Stimulated activated CD4-positive, alpha-beta T cell treated with anti-CD3 and anti-CD28 coated beads, Interleukin-1b, Interleukin-23, amount 100 ng/mL, for 1 hour (primary cell): ENCODE measurements at places on chromosomes 12 and 14.

DNA sequence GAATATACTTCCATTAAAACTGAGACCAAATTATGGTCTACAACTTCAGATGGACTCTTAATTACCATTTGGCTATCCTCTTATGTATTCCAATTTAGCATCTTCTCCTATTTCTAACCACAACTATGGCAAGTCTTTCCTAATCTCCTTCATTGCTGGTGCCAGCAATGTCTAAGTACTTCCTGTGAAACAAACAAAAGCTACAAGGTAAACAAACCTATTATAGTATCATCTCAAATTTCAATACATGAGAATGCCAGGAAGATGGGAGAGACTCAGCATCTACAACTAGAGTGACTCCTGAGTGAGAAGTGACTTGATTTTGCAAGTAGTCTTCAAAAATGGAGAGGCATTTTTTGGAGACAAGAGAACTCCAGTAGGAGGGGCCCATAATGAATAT, 202.9 kb upstream of the ATXN7L3B start:
- DNase-seq: no peak

GRCh38 chr14:38973083-38973700, 129.8 kb downstream of the SEC23A start:
- no peak for DNase-seq

- no peak for DNase-seq
Observed at GRCh38 chr14:69584389-69584788, 9.7 kb upstream of the CCDC177 start.

- no peak for DNase-seq
Observed at GRCh38 chr12:48002773-48003218, 1.5 kb downstream of the COL2A1 start.

DNA sequence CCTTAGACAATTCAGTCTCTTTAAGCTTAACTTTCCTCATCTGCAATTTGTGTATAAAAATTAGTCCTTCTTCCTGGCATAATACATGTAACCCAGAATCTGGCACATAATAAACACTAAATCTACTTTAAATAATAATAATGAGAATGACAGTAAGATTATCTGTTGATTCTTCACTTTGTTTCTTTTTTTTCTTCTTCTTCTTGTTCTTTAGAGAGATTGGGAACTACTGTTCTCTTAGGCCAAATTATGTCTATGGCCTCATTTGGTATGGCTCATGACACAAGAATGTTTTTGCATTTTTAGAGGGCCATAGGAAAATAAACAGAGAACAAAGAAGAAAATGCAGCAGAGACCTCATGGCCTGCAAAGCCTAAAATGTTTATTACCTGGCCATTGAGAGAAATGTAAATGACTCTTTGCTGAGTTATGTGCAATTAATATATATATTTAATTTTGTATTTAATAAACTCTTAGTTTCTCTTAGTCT, 275.8 kb downstream of the SLC6A15 start:
- DNase-seq: no peak

GRCh38 chr12:104680070-104680469, 223.3 kb downstream of the CHST11 start:
- no peak for DNase-seq

DNA sequence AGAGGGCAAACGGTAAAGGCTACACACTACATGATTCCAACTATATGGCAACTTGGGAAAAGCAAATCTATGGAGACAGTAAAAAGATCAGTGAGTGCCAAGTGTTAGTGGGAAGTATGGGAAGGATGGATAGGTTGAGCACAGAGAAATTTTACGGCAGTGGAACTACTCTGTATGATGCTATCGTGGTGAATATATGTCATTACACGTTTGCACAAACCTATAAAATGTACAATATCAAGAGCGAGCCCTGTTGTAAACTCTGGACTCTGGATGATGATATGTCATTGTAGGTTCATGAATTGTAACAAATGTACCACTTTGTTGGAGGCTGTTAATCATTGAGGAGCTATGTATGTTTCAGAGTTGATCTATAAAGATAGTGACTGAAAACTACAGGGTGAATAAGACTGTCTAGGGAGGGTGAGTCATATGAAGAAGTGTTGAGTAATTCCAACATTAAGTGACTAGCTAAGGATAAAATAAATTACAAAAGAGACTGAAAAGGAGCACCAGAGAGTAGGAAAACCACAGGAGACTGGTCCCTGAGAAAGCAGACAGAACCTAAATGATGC, 349.2 kb upstream of the LMO3 start:
- no peak for DNase-seq

DNA sequence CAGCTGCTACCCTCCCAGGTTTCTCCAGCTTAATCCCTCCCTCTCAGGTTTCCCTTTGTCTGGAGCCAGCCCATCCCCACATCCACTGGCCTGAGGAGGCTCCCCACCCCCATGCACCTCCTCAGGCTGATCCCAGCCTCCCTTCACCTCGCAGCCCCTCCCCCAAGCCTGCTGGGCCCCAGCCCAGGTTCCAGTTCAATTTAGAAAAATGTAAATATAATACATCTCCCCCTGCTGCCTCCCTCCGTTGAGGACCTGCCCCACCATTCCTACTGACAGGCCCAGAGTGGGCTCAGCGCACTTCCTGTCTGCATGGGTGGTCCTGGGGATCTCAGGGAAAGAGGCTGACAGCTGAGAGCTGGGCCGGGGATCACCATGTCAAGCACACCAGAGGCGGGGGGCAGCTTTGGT, 155.8 kb downstream of the NTF3 start:
- no peak for DNase-seq

DNA sequence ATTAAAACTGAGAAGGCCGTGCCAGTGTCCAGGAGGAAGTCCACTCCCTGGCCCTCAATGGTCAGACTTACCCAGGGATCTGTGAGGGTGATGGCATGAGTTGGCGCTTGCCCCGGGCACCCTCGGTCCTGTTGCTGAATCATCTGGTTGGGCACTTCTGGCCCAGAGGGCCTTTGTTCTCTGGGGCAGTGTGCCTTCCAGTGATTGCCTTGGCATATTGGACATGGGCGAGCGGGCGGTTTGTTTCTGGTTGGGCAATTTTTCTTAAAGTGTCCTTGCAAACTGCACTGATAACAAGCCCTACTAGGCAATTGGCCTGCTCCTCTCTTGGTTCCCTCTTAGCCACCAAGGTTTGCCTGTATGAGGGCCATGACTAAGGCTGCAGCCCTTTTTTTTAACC, 69.5 kb upstream of the ZDHHC17 start:
- no peak for DNase-seq

DNA sequence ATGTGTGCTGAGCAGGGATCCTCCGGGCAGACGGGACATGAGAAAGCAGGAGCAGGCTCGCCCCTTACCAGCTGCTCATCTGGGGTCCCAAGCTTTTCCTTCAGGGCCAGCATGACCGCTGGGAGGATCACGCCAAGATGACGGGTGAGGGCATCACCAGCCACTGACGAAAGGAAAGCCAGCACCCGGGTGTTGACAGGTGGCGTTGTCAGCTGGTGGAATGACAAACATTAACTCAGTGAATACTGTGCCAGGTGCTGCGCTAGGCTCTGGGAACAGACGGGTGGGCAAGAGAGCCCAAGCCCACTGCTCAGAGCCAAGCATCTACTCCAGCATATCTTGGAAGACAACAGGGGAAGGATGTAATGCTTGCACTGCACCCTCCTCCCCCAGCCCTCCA, 21.3 kb upstream of the RAB35 start:
- no peak for DNase-seq

DNA sequence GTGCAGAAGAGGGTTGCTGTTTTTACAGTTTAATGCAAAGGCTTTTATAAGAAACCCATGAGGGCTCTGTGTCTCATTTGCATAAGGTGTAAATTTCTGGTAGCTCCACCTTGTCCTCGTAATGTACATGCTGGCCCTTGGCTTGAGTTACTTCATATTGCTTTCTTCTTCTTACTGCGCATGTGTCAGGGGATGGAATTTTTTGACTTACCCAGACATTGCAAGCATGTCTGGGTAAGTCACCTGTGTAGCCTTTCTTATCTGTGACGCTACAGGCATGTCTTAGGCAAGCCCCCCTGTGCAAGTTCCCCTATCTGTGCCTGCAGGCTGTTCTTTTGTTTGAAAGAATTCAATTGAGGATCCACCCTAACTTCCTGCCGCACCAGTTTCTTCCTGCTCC, 274.2 kb downstream of the ETNK1 start:
- DNase-seq: no peak

DNA sequence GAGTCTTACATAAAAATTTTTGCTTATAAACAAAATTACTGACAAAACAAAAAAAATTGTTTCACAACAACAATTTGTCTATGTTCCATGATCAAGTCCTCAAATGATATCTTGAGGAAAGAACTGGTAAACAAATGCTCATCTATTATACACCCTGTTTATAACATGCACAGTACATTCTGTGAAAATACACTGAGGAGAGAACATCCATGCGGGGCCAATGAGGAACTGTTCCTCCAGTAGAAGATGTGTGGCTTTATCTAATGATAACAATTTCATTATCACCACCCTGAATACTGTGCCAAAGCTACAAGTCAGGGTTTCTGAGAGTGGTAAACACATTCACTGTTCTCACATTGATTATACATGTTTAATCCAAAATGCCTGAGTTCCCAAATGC, 10.8 kb downstream of the MLH3 start:
- no peak for DNase-seq

- no peak for DNase-seq
Observed at GRCh38 chr14:53979747-53980642, 23.4 kb upstream of the BMP4 start.

DNA sequence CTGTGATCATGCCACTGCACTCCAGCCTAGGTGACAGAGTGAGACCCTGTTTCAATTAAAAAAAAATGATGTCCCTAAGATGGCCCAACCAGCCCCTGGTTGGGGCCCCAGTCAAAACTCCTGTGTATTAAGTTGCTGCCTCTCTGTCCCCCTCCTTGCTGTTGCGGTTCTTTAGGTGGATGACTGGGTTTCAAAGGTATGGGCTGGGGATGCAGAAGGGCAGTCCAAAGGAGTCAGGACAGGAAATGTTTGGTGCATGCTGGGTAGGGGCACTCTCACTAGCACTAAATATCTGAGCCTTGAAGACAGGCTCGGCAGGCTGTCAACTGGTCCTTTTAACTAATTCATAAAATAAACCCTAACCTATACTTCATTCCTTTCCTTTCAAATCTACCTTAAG, 12.0 kb upstream of the PIP4K2C start:
- DNase-seq: no peak

DNA sequence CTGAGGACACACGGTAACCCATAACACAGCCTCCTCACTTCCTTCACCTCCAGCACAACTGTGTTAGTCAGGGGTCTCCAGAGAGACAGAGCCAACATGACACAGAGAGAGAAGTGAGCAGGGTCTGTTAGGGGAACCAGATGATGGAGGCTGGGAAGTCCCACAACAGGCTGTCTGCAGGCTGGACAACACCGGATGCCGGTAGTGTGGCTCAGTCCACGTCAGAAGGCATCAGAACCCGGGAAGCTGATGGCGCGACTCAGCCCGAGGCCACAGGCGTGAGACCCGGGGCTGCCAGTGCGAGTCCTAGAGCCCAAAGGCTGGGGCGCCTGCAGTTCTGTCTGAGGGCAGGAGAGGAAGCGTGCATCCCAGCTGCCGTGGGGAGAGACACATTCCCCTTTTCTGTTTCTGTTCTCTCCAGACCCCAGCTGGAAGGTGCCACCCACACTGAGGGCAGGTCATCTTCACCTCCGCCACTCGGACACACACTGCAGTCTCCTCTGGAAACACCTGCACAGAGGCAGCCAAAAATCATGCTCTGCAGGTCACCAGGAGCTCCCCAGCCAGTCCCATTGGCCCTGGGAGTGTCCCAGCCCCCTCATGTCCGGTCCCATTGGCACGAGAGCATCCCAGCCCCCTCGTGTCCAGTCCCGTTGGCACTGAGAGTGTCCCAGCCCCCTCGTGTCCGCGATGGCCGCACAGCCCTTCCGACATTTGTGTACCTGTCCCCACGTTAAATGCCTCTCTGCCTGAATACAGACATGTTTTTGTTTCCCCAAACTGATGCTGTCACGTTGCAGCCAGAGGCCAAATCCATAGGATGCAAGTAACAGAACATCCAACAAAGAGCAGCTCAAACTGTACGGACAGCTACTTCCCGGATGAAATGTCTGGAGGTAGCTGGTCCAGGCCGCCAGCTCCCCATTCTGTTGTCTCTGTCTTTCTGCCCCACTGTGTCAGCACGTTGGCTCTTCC, 7.9 kb upstream of the FBRSL1 start:
- no peak for DNase-seq

DNA sequence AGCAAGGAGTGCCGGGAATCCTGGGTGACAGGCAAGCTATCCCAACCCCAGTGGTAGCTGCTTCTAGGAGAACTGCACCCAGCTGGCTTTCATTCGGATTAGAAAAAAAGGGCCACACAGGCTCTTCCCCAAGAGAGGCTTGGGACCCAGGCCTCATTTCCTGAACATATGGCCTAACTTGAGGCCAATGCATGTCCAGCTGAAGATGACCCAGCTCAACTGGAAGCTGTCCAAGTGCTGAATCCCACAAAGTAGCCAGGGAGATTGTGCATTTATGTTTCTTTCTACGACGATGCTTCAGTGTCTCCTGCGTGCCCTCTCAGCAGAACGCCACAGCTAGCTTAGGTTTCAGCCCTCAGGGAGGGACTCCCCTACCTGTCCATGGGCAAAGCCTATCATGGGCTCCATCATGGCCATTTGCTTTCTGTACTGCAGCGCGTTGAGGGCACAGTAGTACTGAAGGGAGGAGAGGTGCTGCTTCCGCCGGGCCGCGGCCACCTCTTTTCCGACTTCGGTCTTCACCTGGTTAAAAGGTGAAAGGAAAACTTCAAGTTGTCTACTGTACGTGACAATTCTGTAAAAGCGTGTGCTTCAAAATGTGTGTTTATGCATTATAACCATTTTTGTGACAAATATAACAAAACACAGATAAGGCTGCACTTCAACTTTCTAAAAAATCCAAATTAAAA, 29.1 kb downstream of the APPL2 start:
- no peak for DNase-seq

GRCh38 chr12:45494279-45494678, 235.2 kb upstream of the ARID2 start:
- no peak for DNase-seq

- DNase-seq: no peak
Observed at GRCh38 chr14:83827383-83827782, 1702.6 kb upstream of the FLRT2 start.

- DNase-seq: no peak
Observed at GRCh38 chr12:117343849-117344248, 17.6 kb downstream of the NOS1 start.

DNA sequence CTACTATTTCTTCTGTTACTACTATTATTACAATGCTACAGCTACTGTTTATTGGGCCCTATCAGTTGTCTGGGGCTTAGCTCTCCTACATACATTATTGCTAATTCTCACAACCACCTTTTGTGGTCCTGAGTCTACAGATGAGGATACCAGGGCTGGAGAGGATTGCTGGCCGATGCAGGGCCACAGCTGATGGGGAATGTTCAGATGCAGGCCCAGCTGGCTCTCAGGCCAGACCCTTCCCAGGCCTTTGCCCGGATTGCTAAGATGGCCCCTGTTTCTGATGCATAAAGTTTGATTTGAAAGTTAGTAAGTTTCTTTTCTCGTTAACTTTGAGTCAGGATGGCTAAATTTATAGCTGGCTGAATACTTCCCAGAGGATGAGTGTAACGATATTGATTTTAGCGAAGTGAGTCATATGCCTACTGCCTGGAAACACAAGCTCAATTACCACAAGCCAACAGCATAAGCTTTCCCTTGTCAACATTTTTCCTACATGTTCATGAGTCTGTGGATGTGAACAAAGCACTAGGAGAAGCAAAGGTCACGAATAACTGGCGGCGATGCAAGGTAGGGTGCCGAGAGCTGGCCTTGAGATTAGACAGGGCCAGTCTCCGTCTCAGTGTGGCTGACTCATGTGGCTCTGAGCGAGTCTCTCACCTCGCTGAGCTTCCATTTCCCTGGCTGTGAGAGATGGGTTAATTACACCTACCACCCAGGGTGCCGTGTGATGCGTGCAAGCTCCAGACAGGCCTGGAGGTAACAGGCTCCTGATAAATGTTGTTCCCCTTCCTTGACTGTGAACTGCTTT, 111.0 kb downstream of the BEGAIN start:
- DNase-seq: no peak
